ENCODE measurements at places on chromosomes 3 and 15. TPM values are rescaled to one million over a fixed set of nuclear protein-coding genes. Genes with fewer than 3 reads are reported as not detected.

- DNase-seq: no peak
These were observed 604.8 kb downstream of the UNC13C start for GRCh38 chr15:54582863-54583643.

DNA sequence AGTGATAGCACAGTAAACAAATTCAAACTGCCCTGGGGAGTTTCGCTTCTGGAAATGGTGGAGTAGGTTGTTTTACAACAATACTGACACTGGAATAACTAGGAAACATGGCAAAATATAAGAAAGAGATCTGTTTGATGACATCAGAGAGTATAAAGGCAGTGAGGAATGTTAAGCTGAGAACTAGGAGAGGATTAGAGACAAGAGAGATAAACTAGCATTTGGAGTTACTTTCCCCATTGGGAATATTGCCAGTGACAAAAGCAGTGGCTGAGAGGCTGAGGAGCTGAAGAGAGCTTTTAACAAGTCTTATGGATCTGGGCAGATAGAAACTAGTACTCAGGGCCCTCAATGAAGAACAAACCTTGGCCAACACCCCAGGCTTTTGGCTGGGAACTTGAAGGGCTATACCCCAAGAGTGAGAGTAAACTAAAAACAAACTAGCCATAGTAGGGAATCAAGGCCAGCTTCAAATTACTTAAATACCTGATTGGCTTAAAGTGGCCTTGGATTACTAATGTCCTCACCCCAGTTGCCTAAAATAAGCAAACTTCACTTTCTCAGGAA, 280.4 kb downstream of the KLF13 start:
- no peak for DNase-seq

- no peak for DNase-seq
These were observed 1.2 kb upstream of the ZBTB20 start for GRCh38 chr3:115148142-115148790.

Gene DZIP1L
- 10.9 TPM for total RNA-seq

Gene HHATL
- 0.65 TPM for total RNA-seq
